Omental fat pad (tissue), 4 donors: ENCODE measurements at places on chromosomes 7 and 10. TPM values are rescaled to one million over a fixed set of nuclear protein-coding genes. Genes with fewer than 3 reads are reported as not detected.

- DNase-seq: no peak
Observed at GRCh38 chr10:45151467-45152214, 150.9 kb downstream of the ZNF22 start.

DNA sequence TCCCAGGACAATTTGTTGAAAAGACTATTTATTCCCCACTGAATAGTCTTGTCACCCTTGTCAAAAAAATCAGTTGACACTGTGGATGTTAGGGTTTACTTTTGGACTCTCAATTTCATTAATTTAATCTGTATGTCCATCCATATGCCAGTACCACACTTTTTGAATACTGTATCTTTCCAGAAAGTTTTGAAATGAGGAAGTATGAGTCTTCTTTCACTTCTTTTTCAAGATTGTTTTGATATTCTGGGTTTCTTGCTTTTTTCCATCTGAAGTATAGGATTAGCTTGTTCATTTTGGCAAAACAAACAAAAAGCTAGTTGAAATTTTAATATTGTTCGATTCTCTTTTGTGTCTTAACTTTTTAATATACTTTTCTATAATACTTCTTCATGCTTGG is 21.7 kb downstream of the KLHDC10 start:
- DNase-seq: no peak

- no peak for DNase-seq
Observed at GRCh38 chr10:77281719-77282118, 355.9 kb downstream of the KCNMA1 start.

GRCh38 chr7:66953044-66953427 is 32.0 kb downstream of the TMEM248 start:
- no peak for DNase-seq

Gene ASB15
- not detected for total RNA-seq

GRCh38 chr7:128274884-128275603 is 34.0 kb downstream of the LEP start:
- DNase-seq: no peak

- no peak for DNase-seq
Observed at GRCh38 chr7:70704831-70705346, 427.1 kb upstream of the GALNT17 start.

Gene CAMK2B
- total RNA-seq: 0.48 TPM

Gene PTF1A
- not detected for total RNA-seq

DNA sequence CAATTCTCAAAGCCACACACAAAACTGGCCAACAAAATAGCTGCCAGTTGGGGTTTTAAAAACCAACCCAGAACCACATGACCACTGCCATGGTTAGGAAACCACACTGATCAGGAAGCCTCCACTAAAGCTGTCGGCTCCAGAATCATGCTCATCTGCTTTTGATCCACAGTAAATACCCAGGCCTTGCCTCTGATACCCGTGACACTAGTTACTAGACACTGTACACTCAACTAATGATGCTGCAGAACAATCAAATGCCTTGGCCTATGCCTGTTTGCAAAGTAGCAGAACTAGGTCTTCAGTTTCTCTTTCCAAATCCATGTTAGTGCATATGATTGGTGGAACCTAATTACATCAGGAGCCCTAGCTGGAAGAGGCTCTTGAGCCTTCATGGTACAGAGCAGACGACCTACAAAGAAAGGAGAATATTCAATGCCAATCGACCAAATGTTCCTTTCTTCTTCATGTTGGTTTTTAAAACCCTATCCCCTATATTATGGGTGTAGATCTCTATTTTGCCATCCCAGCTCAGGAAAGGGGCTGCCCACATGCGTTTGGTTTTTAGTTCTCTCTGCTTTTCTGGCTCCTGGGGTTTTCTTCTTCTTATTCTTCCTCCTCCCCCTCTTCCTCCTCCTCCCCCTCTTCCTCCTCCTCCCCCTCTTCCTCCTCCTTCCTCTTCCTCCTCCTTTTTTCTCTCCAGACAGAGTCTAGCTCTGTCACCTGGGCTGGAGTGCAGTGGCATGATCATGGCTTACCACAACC is 76.6 kb downstream of the CNNM2 start:
- DNase-seq: no peak

DNA sequence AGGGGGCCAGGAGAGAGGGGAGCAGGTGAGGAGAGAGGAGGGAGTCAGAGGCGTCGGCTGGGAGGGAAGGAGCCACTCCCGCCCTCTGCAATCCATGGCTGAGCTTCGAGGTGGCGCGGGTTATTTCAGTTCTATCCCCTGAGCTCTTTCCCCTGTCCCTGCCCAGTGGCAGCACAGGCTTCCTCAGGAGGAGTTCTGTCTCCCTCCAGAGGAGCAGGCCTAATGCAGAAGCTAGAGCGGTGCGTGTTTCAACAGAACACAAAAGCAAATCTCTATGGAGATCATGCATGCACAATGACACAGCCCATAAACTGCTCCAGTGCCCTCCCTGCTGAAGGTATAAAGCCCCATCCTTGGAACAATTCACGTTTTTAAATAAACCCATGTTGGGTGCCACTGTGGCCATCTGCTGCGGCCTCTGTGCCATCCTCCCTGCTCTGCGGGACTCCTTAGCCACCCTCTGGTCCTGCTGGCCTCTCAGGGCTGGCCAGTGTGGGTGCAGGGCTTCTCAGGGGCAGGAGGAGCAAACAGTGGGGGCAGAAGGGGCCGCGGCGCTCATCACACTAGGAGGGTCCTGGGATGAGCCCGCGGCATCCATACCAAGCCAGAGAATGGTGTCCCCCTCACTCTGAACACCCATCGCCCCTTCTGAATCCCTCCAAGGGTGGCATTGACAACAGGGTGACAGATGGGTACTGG is 192.6 kb upstream of the LYZL2 start:
- DNase-seq: no peak

DNA sequence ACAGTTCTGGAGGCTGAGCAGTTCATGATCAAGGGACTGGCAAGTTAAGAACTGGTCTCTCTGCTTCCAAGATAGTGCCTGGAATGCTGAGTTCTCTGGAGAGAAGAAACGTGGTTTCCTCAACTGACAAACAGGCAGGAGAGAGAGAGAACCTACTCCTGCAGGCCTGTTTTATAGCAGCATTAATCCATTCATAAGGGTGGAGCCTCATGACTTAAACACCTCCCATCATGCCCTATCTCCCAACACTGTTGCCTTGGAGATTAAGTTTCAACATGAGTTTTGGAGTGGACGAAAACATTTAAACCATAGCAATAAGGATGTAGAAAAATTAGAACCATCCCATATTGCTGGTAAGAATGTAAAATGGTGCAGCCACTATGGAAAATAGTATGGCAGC is 32.3 kb upstream of the IMMP2L start:
- DNase-seq: no peak

DNA sequence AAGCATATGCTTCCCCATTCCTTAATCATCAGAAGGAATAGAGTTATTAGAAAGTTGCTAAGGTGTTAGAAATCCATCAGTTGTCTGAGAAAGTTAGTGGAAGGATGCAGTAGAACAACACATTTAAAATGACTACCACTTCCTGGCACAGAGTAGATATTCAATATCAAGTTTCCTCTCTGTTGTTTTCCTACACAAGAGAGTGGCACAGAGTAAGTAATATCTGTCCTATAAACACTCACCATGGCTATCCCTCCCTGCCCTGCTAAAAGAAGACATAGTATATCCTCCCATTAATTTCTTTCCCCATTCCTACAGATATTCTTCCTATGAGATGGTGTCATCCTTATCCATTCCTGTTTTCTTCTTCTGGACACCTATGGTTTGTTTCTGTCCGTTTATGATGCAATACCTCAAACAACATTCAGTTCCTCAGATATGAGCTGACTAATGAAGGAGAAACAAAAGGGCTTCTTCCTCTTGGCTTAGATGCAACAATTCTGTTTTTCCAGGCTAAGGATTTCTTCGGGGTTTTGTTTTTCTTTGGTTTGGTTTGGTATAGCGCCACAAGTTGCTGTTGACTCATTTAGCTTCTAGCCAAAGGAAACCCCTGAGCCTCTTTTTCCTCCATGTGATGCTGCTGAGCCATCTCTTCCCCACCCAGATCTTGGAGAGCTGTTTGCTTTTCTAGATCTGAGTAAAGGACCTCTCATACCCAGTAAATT is 32.9 kb upstream of the BPGM start:
- no peak for DNase-seq

DNA sequence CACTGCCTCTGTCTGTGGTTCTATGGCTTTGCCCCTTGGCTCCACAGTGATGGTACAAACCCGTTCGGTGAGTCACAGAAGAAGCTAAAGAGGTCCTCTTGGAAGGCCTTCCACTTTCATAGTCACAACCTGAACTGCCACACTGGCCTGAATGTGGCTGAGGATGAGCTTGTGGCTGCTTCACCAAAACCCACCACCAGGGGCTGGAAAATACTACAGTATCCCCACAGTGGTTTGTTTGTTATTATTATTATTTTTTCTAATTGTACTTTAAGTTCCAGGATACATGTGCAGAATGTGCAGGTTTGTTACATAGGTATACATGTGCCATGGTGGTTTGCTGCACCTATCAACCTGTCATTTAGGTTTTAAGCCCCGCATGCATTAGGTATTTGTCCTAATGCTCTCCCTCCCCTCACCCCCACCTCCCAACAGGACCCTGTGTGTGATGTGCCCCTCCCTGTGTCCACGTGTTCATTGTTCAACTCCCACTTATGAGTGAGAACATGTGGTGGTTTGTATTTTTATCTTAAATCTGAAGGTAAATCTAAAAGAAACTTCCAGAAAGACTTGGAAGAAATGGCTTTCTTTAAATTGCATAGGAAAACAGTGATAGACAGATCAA is 160.8 kb upstream of the NPSR1 start:
- DNase-seq: no peak

Gene SFRP4
- total RNA-seq: 17.5 TPM

DNA sequence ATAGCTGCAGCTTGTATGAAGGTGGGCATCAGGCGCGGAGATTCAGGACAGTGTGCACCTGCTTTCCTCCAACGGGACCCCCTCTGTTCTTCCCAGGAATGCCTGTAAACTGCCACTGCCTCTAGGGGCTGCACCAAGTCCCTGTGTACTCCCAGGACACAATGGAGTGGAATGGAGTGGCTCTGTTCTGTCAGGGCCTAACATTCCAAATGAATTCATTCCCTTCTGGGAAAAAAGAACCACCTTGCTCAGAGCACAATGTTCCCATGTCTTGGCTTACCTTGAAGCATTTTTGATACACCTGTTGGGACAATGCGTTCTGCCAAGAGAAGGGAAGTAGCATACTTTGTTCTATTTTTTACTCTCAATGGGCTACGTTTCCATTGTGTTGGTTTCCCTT is 339.4 kb downstream of the FRMD4A start:
- DNase-seq: no peak
